ENCODE measurements at places on chromosomes 16 and 17.
A peak's percentile ranks its signal among the peaks of the same experiment; 100 is the strongest.

GRCh38 chr16:69113216-69113615 lies 7.8 kb downstream of the HAS3 start:
- no peak for DNase-seq

DNA sequence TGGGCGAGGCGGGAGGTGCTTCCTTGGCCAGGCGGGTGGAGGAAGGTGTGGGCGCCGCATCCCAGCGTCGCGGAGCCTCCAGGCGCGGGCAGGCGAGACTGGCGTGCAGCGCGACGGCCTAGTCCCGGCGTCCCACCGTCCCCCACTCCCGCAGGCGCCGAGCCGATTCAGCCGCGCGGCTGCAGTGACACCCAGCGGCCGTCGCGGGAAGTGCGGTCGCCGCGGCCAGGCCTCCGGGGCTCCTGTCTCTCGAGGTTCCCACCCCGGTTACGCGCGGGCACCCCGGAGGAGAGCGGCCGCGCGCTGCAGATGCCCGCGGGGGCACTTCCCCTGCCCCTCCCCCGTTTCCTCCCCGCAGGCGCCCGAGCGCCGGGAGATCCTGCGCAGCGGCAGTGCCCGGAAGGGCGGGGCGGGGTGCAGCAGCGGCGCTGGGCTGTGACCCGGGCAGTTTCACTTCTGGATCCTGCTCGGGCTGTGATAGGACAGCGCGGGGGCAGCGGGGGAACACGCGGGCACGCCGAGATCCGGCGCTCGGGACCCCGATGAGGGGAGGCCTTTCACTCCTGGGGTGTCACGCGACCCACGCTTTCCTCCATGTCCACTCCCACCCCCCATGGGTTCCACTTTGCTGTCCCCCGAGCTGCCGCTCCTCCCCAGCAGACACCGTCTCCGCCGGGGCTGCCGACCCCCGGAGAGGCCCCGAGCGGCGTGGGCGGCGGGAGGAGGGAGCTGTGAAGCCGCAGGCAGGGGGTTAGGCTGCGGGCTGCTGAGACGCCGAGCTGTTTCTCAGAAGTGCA lies 16.6 kb downstream of the GRB7 start:
- peak; percentile 98 for DNase-seq

- DNase-seq = no peak
These were observed 176.9 kb upstream of the FAM20A start for GRCh38 chr17:68777856-68778694.

DNA sequence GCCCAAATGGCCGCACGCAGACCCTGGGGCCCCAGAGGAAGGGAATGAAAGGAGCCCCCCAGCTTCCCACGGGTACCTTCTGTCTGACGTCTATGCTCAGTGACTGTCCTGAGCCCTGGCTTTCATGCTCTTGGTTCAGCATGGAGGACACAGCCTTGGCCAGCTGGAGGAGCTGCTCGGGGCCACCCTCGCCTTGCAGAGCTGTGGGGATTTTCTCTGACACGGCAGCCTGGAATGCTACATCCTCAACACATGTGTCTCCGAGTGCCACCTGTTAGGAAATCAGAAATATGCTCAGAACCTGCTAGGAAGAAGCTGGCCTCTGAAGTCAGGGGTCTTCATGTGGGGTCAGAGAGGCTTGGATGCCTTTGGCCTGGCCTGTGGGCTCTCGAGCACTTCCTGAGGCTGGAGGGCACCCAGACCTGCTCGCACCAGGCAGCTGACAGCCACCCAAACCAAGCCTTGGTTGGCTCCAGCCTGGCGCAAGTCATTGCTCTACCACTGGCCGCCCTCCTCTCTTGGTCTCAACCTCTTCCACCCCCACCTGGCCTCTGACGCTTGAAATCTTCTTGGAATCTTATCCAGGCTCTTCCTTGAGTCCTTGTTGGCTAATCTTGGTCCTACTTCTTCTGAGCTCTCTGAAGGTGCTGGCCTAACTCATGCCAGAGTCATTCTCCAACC lies 63.7 kb upstream of the BCO1 start:
- no peak for DNase-seq

DNA sequence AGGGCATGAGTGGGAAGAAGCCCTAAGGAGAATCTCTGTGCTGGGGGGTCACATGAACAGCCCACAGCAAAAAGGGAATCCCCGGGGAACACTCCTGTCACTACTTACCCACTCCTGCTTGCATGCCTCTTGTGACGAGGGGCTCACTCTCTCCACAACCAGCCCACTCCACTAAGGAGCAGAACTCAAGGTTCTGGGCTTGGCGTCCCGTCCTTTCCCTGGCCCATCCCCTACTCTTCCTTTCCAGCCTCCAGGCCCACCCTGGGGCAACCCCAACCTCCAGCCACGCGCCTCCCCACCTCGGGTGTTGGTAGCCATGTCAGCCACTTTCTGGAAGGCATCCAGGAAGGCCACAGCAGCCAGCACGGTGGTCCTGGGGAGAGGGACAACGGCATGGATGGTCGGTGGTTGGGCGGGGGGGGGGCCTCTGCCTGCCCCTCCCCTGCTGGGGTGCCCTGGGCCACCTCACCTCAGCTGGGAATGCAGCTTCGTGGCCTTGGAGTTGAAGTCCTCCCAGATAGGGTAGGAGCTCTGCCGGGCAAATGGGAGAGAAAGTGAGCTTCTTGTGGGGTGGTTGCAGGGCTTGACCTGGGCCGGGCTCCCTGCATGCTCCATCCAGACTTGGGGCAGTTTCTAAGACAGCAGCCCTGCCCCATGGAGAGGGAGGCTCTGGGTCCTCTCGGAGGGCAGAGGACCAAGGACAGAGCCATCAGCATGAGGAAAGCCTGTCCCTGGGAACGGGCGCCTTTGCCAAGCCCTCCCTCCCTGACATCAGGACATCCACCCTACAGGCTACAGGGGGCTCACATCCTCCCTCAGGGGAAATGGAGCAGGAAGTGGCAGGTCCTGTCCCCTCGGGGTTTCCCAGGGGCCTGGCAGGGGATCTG lies 5.1 kb downstream of the MTSS2 start:
- DNase-seq = no peak

DNA sequence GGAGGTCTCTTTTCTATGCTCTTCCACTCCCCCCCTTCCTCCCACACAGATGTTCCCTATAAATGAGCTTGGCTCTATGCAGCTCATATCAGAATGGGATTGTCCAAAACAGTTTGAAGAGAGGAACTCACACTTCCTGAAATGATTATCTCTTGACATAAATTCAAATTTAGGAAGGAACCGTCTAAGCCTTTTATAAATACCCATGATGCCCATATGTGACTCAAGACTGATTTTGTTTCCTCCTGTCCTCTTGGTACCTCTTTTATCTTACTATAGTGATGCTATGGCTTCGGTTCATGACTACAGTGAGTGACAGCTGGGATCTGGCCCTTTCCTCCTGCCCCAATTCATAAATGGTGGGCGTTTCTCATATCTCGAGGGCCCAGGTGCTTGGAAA lies 16.6 kb upstream of the TERF2 start:
- DNase-seq = no peak

- no peak for DNase-seq
These were observed 3.5 kb downstream of the CORO6 start for GRCh38 chr17:29619251-29619650.

DNA sequence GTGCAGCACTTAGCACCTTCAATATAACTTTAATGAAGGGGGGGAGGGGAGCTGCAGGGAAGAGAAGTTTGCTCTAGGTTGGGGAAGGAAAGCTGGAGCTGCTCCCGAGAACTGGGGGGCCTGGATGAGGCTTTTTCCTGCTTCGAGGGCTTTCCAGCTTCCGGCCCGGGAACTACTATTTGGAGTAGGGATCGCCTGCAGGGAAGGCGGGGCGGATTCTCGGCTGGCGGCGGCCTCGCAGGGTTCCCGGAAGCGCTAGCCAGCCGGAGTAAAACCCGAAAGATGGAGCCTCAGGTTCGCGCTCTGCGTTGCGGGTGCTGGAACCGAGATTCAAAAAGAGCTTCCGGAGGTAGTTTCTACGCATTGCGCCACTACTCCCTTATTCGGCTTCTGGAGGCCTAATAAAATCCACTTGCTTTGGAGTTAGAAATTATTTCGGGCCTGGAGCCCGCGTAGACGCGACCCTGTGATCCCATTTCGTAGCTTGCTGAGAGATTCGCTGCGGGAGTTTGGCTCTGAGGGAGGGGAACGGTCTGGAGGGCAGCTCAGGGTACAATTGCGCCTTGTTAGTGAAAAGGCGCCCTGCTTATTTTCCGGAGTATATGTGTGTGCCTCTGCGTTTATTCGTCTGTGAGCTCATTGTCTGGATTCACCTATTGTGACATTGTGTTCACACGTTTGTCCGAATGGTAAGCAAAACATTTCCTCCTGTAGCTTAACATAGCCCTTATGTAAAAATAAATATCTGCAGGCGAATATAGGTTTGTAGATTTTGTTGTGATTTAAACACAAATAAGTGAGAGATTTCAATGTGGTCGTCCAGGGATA lies 652 bp downstream of the PRAC2 start:
- DNase-seq = no peak

GRCh38 chr17:50219342-50219741 lies 17.9 kb upstream of the COL1A1 start:
- DNase-seq = no peak

DNA sequence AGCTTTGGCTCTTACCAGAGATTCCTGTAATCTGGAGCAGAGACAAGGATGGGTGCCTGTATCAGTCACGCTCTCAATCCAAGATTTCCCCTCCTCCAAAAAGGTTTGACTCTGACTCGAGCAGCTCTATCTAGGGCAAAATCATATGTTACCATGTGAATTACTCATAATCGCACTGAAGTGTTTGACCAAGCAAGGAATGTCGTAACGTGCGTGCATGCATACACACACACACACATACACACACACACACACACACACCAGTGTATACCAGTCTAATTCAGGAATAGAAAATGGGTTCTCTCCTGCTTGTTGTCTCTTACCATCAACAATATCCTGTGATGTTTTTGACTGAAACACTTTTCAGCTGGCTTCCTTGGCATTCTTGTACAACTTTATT lies 835.1 kb downstream of the KCNJ2 start:
- DNase-seq = no peak

- DNase-seq = no peak
These were observed 3.1 kb upstream of the TNFSF13 start for GRCh38 chr17:7555320-7555948.

GRCh38 chr16:66751053-66751302 lies 431 bp downstream of the DYNC1LI2 start:
- DNase-seq = no peak

DNA sequence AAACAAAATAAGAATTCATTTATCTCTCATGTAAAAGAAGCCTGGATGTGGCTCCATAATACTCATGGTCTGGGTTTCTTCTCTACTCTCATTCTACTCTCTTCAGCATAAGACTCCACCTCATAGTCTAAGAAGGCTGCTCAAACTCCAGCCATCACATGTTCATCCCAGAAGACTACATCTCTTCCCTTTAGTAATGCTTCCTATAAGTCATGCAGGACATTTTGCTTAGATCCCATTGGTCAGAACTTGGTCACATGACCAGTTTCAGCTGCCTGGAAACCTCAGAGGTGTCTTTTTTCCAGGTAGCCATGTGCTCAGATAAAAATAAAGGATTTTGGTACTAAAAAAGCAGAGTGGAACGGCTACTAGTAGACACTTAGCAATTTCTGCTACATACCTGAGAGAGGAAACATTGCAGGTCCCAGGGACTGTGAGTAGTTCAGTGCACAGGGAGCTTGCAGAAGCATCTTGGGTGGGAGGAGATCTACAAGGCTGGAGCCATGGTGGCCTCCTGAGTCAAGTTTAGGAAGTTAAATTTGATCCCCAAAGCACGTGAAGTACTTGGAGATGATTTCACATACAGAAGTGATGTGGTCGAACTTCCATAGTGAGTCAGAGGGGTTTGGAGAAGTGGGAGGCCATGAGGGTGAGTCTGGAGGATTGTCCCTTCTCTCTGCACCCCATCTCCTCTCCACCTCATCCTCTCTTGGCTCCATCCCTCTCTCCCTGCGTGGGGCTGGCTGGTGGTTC lies 110.2 kb downstream of the CCDC182 start:
- DNase-seq = no peak

DNA sequence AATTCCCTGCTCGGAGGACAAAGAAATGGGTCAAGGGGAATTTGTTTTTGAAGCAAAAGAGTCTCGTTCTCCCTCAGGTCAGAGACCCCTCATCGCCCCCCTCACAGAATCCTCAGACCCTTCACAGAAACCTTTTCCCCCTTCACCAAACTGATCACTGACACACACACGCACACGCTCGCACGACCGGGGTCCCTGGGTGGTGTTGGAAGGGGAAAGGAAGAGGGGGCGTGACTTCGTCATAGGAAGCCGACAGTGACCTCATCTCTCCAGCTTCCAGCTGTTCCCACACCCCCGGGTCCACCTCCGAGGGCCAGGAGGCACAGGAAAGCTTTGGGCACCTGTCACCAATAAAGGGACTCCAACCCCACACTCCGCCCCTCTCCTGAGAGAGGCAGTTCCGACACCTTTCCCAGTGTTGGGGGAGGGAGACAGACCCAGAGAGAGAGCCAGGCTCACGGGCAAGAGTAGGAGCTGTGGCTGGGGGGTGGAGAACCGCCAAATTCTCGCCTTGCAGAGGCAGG lies 1.2 kb downstream of the ASGR1 start:
- DNase-seq = no peak

- DNase-seq = no peak
These were observed 89.1 kb upstream of the NOL11 start for GRCh38 chr17:67628580-67629013.

- no peak for DNase-seq
These were observed 5.4 kb downstream of the KCTD5 start for GRCh38 chr16:2687531-2688308.
